Stimulated activated naive CD8-positive, alpha-beta T cell treated with anti-CD3 and anti-CD28 coated beads, Interleukin-15, Interleukin-2, amounts not matched to agents 100 U/mL and 50 U/mL, for 24 hours (primary cell): ENCODE measurements at places on chromosomes 5 and 9.

- DNase-seq = no peak
Measured at GRCh38 chr5:83204651-83205050, 127.3 kb downstream of the XRCC4 start.

- DNase-seq = peak; percentile 61
Measured at GRCh38 chr9:121698627-121699570, 47.5 kb downstream of the DAB2IP start.

DNA sequence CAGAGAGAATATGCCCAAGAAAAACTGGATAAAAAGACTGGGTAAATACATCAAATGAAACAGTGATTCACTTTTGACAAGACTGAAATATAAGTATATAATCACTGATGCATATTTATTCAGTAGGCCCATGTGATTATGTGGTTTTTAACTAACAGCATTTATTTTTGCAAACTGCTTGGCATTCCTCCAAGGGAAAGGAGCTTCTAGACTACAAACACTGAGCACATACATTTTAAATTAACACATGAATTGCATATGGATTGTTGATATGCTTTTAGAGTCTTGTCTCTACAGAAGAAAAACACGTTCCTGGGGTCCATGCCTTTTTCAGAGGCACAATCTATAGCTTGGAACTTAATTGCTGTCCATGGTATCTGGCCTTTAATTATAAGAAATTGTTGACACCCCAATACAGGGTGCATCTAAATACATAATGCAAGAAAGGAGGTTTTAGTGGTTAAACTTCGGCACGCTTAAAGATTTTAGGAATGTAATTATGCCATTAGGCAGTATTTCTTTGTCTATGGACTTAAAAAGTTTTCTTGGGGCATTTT is 6.9 kb upstream of the MEIKIN start:
- no peak for DNase-seq

- DNase-seq = no peak
Measured at GRCh38 chr5:208449-209114, 9.4 kb downstream of the CCDC127 start.

- DNase-seq = no peak
Measured at GRCh38 chr5:54093081-54093492, 217.3 kb downstream of the ARL15 start.

- DNase-seq = no peak
Measured at GRCh38 chr5:102048940-102049339, 247.1 kb downstream of the SLCO4C1 start.

- DNase-seq = no peak
Measured at GRCh38 chr9:113493203-113493520, 29.6 kb downstream of the RGS3 start.

DNA sequence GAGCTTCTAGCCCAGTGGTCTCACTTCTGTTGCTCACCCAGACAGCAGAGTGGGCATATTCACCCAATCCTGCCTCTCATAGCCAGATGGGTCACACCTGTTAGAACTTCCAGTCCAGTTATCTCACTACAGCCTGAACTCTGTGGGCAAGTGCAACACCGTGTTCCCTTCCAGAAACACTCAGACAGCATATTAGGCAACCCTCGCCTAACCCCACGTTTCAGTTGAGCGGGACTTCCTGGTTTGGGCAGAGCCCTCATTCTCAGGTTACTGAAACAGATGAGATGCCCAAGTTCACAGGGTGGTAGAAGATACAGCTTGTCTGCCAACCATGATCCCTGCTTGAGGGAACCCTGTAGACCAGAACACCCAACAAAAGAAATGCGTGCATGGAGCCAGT is 538.2 kb downstream of the CYLC2 start:
- no peak for DNase-seq

DNA sequence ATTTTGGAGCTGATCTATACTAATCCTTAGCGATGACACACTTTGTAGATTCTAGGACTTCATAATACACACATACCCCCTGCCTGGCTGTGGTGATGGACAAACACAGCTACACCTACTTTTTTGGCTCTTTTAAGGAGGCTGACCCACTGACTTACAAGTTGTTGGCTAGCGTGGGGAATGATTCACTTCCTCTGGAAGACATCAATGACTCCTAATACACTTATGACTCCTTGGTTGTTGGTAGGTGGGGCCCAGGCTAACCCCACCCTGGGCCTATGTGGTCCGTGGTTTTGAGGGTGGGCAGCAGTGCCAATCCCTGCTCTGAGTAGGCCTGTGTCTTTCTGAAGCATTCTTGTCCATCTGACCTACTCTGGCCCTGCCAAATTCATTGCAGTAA is 144.4 kb downstream of the SLC12A2 start:
- no peak for DNase-seq

DNA sequence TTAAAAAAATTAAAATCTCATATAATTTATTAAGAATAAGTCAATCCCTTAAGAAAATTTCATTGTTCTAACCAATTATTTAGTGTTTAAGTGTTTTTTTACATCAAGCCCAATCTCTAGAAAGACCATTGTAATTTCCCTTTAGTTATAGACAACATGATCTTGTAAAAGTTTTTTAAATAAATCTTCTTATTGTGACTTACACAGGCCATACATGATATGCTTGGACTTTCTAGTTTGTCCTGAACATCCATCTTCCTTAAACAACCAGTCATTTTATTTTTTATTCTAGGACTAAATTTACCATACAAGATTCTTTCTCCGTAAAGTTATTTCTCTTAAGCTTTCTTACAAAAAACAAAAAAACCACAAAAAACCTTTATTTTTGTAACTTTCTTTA is 126.5 kb upstream of the MAST4 start:
- DNase-seq = no peak
